ENCODE measurements at places on chromosomes 16 and 17.

GRCh38 chr16:54193665-54194333 is 92.8 kb downstream of the IRX3 start:
- DNase-seq: no peak

DNA sequence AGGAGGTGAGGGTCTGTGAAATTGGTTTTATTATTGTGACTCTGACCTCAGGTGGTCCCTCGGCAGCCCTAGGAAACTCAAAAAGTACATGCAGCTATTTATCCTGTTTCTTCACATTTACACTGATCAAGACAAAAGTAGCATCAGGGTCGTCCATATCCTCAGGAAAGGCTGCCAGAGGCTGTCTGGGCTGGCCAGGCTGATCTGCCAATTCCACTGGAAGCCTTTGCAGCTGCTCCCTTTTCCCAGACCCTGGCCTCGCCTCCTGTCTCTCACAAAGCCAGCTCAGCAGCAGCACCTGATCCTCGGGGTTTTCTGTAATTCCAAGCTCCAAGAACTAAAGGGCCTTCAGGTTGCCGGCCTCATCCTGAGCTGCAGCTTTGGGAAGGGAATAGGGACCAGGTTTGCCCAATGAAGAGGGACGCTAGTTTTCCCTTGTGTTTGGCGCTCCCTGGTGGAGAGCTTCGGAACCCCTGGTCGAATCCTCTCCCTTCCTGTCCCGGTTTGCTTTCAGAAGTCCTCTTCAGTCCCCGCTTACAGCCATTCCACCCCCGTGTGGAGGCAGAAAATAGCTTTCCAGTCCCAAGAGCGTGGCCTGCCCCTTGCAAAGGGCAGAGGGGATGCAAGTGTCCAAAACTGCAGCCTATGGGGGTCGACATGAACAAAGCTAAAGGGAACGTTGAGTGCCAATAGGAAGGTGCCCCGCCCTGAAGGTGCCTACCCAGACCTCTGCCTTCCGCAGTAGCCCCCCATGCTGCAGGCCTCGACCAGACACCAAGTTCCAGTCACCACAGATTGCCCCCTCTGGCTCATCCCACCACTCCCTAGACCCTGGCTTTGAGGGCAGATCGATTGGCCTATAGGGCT is 13.4 kb downstream of the MFSD6L start:
- DNase-seq: peak; percentile 54

DNA sequence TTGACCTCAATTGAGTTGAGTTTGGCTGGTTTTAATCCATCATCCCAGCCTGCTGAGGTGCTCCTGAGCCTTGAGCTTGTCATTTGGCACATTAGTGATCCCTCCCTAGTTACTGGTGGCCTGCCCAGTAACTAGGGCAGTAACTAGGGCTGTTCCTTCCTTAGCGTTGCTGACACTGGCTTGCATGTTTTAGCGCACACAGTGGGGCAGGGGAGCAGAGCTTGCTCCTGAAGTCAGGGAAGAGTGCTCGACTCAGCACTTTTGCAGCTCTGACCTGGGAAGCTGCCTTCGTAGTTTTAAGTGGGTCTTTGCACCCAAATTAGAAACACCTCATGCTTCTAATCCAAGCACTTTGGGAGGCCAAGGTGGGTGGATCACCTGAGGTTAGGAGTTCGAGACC is 15.7 kb downstream of the CCDC42 start:
- no peak for DNase-seq

- DNase-seq: no peak
These were observed 50.8 kb downstream of the TOM1L2 start for GRCh38 chr17:17921192-17922069.

GRCh38 chr16:64132759-64133361 is 989.0 kb downstream of the CDH11 start:
- no peak for DNase-seq

- DNase-seq: no peak
These were observed 174.0 kb upstream of the GSE1 start for GRCh38 chr16:85438981-85439685.

DNA sequence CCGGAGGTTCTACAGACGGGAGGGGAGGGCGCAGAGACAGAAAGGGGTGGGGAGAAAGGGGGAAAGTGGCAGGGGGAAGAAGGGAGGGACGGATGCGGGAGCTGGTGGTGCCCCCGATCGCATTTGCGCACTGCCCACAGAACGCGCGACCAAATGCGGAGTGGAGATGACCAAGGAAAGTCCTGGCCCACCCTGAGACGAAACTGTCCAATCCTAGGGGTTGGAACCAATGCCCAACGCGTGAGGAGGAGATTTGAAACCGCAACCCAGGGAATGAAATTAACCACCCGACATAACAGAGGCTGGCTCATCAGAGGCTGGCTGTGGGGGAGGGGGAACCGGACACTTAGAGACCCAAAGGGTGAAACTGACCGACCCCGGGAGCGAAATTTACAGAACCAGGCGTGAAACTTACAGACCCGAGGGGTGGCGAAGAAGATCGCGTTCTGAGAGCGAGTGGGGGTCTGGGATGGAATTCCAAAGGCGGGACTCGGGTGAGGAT is 1.4 kb downstream of the HES7 start:
- no peak for DNase-seq

DNA sequence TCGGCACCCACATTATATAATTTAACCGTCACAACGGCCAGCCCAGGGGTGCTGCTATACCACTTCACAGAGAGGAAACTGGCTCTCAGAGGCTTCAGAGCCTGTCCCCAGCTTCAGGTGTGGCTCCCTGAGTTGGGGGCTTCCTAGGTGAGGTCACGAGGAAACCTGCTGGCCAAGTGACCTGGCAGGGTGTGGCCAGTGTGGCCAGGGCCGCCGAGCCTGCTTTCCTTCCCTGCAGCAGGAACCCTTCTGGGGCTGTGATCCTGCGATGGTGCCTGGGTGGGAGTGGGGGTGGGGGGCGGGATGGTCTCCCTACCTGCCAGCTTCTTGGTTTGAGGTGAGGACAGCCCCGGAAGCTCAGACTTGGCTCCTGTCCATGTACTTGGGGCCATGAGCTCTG is 39.9 kb downstream of the ADCY7 start:
- DNase-seq: no peak

DNA sequence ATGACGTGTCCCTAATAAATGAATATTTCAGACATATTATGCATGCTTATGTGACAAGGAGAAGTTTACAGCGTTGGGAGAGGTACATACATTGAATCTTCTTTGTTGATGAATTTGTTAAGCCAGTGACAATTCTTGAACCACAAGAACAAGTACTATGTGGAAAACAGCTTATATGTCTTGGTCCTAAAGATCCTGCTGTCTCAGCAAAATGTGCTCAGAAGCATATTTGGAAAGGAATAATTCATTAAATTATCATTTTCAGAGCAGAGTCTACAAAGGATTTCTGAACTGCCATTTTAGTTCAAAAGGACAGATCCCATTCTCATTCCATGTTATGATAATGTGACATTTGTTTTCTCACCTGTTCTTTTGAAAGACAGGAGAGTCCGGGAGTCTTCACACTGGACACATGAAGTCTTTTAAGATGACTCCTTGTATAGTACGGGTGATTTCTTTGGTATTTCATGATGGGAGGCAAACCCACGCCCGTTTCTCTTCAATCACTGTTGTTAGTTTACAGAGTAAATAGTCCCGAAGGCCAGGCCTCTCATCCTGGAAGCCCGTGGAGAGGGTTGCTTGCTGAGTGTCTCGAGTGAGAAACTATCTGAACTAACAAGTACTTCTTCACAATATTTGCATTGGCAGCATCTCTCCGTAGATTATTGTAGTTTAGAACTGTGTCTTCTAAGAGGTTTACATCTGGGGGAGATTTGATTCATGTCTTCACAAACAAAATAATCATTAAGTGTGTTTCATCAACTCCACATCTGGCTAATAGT is 26.7 kb downstream of the VPS35L start:
- no peak for DNase-seq

GRCh38 chr17:27326585-27326984 is 32.7 kb downstream of the WSB1 start:
- DNase-seq: no peak

- no peak for DNase-seq
These were observed 120.0 kb upstream of the TBX2 start for GRCh38 chr17:61279476-61280145.

DNA sequence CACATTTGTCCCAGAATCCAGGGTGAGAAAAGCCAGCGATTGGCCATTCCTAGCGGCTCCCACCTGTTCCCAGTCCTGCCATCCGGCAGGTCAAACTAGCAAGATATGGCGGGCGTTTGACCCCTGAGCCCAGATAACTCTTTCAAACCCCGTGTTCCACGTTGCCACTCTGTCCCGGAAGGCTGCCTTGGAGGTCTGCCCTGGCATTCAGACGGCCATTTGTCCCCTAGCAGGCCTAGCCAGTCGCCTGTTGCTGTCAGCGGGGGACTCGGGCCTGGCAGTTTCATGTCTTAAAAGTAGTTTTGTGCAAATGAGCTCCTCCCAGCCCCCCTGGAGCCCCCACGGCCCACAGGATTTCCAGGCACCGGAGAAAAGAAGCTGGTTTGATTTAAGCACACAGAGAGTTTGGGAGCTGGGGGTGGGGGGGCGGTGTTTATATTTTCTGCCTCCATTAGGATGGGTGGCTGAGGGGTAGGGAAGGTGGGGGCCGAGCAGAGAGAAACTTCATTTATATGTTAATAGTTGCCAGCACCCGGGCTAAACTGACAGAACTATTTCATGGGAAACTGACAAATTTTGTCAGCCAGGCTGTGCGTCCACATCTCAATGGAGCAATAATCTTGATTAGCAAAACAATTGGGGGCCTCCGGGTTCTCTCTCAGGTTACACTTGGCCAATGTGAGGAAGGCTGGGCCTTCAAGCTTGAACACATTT is 240.9 kb upstream of the SALL1 start:
- no peak for DNase-seq

GRCh38 chr17:54991567-54991966 is 23.0 kb downstream of the STXBP4 start:
- DNase-seq: no peak

GRCh38 chr16:85372627-85373372 is 240.3 kb upstream of the GSE1 start:
- no peak for DNase-seq

DNA sequence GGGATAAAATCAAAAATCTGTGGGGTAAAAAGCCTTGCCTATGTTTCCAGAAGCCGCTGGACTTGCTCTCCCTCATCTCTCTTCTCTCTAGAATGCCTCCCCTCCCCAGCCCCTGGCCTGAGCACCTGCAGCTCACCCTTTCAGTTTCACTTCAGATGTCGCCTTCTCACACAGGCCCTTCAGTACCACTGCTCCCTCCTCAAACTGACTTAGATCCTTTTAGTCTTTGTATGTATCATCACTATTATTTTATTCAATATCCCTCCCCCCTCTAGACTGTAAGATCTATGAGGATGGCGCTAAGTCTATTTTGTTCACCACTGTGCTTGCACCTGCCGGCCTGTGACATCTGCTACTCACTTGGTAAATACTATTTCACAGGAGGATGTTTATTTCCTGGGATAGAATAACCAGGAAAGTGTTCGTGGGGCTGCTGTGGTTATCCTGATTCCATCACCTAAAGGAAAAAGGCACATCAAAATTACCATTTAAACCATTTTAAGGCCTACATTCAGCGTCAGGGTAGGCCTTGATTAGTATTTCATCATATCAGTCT is 122.3 kb downstream of the MRTFB start:
- peak; percentile 9 for DNase-seq

GRCh38 chr16:67460168-67460567 is 20.8 kb downstream of the ATP6V0D1 start:
- no peak for DNase-seq

GRCh38 chr16:52407778-52408177 is 139.2 kb downstream of the TOX3 start:
- DNase-seq: no peak
